ENCODE measurements at places on chromosomes 12 and 14.

DNA sequence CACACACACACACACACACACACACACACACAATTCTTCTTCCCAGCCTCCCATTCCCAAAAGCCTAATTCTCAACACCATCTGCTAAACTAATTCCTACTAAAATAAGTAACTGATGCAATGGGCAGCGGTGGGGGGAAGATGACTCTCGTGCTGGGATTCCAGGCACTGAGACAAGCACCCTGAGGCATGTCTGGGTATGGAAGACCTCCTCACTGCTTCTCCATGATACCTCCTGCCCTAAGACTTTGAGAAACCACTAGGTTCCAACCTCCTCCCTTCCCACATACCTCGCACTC is 789 bp upstream of the VWF start:
- no peak for DNase-seq

DNA sequence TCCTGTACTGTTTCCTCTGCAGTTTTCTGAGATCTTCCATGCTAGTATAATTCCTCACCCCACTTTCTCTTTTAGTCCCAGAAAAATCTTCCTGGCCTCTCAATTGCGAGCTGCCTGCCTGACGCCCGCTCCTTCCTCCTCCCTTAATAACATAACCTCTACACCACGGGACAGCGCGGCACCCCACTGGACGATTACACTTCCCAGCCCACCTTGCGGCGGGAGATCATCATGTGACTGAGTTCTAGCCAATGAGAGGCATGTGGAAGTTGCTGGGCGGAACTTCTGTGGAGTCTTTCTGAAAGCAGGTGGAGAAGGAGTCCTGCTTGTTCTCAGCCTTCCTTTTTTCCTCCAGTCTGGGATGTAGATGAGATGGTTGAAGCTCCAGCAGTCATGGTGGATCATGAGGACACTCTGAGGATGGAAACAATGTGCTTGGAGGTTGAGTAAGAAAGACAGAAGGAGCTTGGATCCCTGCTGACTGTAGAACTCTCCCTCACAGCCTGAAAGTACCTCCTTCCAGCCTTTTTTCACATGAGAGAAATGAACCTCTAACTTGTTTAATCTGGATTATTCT is 133.6 kb upstream of the VRK1 start:
- DNase-seq: no peak

GRCh38 chr14:95282354-95282985 is 37.2 kb downstream of the CLMN start:
- no peak for DNase-seq

- DNase-seq: no peak
Measured at GRCh38 chr14:103856607-103857006, 9.2 kb upstream of the PPP1R13B start.

DNA sequence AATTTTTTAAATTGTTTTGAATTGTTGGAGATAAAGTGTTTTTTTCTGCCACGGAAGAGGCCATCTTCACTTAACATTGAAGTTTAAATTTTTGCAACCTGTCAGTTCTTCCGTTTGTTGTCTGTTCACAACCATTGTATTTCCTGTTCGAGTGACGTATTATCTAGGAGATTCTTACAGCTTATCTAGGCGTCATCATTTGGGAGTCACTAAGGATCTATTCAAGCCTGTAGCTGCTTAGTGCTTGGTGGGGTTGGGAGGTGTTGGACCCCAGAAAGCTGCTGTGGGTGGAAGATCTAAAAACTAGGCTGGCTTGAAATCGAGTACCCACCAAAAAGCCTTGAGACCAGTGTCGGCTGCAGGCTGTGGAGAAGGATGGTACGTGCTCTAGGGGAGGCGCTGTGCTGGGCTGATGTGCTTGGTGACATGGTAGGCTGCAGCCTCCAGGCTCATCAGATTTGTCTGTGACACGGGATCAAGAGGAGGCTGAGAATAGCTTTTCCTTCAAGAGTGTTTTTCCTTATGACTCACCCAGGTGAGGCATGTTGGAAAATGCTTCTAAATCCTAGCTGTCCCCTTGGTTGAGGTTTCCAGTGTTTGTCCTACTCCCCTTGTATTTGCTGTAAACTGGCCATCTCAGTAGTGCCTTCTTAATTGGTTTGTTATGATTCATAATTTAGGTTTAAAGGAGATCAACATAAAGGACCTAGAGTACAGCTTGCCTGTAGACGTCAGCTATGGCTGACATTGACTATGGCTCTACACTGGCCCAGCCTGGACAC is 57.8 kb downstream of the ATG14 start:
- no peak for DNase-seq

DNA sequence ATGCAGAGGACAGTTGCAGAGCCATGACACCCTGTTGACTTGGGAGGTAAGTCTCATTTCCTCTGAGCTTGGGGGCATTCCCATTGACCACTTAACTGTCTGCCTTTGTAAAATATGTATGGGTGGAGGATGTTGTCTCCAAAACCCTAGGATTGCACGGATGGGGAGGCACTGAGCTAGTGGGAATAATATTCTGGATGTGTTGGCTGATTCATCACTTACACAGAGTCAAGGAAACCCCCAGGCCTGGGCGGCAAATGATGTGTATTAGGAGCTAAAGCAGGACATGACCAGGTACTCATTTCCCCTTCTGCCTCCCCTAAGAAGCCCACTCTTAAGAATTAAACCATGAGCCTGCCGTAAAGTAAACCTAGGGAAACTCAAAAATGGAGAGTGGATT is 319.4 kb downstream of the VRK1 start:
- DNase-seq: no peak

DNA sequence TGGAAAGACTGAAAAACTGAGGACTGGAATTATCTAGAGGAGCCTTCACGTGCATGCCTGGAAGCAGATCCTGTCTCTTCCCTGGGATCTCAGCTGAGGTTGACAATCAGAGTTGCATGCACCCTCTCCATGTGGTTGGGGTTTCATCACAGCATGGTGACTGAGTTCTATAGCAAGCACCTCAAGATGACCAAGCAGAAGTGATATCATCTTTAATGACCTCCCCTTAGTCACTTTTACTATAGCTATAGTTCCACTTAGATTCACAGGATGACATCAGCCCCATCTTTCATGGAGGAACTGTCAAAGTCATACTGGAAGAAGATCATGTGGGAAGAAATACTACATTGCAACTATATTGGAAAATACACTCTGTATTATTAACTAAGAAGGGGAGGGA is 105.8 kb upstream of the ATXN7L3B start:
- no peak for DNase-seq

DNA sequence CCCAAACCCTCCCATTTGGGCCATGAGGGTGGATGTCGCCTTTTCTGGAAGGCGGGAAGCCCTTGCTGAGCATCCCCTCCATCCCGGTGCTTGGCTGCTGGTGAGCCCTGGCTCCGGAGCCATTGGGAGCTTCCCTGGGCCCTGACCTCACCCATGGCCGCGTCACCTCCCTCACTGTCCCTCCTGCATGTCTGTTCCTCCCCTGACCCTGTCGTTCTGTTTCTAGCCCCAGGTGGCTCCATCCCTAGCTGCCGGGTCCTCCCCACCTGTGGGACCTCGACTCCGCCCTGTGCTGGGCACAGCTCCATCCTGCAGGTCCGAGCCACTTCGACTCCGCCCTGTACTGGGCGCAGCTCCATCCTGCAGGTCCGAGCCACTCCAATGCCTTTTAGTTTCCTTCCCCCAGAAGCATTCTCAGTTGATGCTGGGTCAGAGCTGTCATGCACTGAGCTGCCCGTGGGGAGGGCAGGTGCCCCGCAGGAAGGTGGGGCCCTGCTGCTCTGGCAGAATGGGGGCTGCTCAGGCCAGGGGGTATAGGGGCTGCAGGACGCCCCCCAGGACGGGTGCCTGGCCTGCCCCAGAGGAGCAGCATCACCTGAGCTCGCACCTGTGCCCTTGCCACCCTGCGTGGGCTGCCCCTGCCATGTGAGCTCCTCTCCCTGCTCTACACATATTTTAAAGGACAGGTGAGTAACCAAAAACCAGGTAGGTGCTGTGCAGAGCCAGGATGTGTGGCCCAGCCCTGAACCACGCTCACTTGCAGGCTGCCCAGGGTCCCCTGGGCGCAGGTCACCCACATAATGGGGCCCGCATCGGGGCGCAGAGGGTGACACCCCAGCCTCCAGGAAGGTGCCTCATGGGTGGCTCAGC is 19.0 kb downstream of the NOC4L start:
- no peak for DNase-seq

- no peak for DNase-seq
Measured at GRCh38 chr12:75921622-75922289, 109.8 kb downstream of the PHLDA1 start.

DNA sequence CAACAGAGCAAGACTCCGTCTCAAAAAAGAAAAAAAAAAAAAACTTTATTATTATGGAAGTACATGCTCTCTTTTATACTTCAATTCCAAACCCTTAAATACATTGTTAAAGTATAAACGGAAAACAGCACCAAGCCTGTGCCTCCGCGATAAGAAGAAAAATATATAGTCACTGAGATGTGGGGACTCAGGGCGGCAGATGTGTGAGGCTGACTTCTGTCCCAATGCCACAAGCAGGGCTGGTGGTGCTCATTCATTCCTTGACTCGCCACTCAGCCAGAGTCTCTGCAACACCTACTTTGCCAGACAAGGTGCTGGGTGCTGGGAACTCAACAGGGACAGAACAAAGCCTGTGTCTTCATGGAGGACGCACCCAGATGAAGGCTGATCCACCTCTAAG is 13.8 kb downstream of the LGMN start:
- DNase-seq: no peak

- no peak for DNase-seq
Measured at GRCh38 chr12:67410246-67410645, 141.1 kb downstream of the CAND1 start.

DNA sequence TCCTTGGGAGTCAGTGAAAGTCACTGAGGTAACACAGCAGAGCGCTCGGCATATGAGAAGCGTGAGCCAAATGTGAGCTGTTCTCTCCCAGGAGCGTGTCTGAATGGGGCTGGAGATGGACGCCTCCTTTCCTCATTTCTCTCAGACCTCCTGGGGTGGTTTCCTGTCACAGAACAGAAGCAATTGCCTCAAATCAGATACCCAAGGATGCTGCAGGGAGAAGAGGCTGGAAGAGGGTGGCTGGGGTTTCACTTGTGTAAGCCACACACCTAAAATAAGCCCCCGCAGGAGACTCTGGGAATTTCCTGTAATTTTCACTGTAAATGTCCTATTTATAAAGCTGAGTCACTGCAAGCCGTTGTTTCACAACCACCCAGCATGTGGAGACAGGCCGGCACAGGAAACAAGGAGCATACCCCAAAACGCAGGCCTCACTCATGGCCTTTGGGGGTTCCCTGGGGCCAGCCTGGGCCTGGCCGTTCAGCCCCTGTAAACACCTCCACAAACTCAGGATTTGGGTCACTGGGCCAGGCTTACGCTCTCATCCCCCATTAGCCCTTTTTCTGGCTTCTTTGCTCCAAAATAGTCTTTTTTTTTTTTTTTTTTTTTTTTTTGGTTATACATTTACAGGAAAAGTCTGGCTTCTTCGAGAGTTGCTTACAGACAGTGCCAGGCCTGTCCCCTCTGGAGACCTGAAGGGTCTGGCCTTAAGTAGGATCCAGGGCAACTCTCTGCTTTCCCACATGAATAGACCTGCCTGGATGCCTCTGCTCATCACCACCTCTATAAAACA is 55.3 kb downstream of the VCPKMT start:
- DNase-seq: peak; percentile 38

DNA sequence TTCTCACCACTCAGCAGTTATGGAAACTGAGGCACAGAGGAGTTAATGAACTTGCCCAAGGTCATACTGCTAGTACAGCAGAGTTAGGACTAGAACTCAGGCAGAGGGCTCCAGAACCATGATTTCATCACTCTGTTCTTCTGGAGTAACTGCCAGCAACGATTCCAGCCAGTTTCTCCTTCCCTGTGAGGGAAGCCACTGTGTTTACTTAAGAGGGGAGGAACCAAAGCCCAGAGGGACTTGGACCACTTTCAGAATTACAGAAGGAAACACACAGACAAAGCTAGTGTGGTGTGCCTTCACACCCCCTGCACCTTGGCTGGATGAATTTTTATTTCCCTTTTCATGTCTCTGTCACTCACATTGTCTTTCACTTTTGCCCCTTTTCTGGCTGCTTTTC is 398.2 kb downstream of the DPF3 start:
- DNase-seq: no peak

GRCh38 chr12:120238839-120239445 is 26.6 kb downstream of the PXN start:
- no peak for DNase-seq

Data from stimulated activated naive CD4-positive, alpha-beta T cell treated with Interleukin-2 at 50 U/mL for 16 hours (primary cell).